Umbilical cord (tissue), 2 donors: ENCODE measurements at places on chromosomes 11 and 22. TPM values are rescaled to one million over a fixed set of nuclear protein-coding genes. Genes with fewer than 3 reads are reported as not detected.
A peak's percentile ranks its signal among the peaks of the same experiment; 100 is the strongest.

SERHL2 gene
- total RNA-seq: not detected

HTR3A gene
- not detected for total RNA-seq

DNA sequence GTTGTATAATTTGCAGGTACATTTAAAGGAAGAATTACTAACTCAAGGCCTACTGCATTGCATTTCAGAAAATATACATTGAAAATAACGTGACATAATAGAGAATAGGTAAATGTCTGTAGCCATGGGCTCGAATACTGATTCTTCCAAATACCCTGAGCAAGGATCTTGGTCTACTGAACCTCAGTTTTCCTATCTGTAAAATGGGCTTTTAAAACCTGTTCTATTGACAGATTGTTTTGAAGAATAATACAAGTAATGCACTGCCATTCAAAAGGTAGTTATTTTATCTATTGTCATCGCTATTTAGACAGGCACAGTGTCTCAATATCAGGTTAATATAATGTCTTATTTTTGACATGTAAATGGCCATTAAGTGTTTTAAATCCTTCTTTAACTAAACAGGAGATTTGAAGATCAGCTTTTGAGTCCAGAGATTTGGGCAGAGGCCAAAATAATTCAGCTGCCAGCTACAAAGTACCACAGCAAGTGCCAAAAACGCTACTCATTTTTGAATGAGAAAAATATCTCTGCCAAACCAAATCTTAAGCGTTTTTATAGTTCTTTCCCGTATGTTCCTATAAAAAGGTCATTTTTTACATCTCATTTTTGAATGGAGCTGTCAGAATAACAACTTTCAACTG lies 56.7 kb downstream of the CTSC start:
- peak; percentile 78 for DNase-seq

EIF4ENIF1 gene
- total RNA-seq: 6.5 TPM

BAIAP2L2 gene
- not detected for total RNA-seq

HTR3B gene
- not detected for total RNA-seq

DNA sequence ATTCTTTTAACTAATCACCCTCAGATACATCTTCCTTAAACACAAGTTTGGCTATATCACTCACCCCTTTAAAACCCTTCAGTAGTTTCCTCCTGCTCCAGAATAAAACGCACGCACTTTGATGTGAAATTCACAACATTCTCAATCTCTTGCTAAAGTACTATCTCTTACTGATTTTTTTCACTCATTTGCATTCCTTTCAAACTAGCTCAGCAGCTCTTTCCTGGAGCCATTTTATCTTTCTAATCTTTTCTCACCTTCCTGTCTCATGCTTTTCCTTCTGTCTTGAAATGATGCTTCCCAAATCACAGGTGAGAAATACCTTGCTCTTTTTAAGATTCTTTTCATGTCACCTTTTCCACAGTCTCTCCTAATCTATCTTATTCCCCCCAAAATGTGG lies 1074.4 kb downstream of the DLG2 start:
- DNase-seq: no peak

GRCh38 chr11:4194889-4195288 lies 100.3 kb downstream of the RRM1 start:
- no peak for DNase-seq

GRCh38 chr22:31943206-31943977 lies 943 bp upstream of the YWHAH start:
- no peak for DNase-seq

- DNase-seq: no peak
These were observed 620.7 kb upstream of the ANO5 start for GRCh38 chr11:21572210-21572609.

GRCh38 chr11:24108609-24109008 lies 388.2 kb upstream of the LUZP2 start:
- DNase-seq: no peak

- no peak for DNase-seq
These were observed 106.9 kb downstream of the ZBTB16 start for GRCh38 chr11:114166362-114166761.

BBOX1 gene
- 1.2 TPM for total RNA-seq

GRCh38 chr11:92766698-92767097 lies 202.8 kb upstream of the MTNR1B start:
- DNase-seq: no peak

DNA sequence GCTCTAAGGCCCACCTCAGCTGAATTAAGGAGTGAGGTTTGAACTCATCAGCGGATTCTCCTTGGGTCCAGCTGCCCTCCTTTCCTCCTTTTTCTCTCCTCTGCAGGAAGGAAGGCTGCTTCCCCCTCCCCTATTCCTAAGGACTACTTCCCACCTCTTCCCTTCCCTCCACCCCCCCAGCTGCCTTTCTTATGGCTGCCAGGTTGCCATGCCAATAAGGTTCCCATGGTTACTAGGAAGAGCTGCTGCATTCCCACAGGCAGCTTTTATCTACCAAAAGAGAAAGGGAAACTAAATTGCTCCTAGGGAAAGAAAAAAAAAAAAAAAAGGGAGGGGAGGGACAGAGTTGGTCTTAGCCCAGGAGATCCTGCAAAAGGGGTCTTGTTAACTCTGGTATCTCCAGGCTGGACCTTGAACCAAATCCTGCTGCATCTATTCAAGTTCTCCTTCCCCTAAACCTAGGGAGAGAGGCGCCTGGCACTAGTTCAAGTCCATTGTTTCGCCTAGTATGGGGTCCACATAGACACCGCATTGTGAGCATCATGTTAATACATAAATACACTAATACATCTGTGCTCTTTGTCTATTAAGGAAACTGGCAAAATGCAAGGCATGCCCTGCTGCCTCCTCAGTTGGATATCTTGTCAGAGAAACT lies 21.2 kb upstream of the FEZ1 start:
- peak; percentile 90 for DNase-seq

- no peak for DNase-seq
These were observed 27.9 kb upstream of the RBMXL2 start for GRCh38 chr11:7060868-7061267.

DNA sequence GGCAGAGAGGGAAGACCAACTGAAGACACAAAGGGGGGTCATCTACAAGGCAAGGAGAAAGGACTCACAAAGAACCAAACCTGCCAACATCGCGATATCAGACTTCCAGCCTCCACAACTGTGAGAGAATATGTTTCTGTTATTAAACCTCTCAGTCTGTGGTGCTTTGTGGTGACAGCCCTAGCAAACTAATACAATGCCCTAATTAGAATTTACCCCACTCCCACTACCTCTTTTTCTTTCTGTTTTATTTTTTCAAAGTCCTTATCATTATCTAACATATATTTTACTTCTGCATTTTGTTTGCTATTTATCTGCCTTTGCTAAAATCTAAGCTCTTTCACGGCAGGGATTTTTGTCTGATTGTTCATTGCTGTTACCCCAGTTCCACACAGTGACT lies 2.5 kb upstream of the OR52D1 start:
- no peak for DNase-seq

GRCh38 chr11:40294349-40294735 lies 1165.1 kb downstream of the LRRC4C start:
- DNase-seq: no peak

DNA sequence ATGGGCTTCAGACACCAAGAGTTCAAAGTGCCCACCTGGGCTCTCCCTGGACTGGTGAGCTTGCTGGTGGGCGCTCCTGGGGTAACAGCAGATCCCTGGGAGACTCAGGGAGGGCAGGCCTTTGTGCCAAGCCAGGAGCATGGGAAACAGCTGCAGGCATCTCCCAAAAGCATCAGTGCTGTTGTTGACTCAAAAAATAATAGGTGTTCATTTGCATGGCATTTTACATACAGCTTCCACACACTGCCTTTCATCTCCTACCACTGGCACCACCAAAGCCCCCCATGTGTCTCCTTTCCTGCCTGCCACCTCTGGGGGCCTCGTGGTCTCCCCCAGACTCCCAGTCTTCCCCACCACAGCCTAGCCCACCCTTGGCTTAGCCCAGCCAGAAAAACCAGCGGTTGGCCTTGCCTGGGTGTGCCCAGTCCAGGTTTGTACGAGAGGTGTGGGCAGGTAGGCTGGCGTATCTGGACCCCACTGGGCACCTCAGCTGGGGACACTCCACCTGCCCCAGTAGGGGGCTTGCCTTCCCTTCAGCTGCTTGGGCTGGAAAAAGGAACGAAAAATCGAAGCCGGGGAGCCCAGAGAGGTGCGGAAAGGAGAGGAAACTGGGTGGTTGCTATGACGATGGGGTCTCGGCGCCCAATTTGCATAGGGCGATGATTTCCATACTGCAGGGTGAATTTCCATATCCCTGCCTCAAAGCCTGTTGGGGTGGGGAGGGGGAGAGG lies 15.0 kb downstream of the POU2F3 start:
- DNase-seq: no peak

SYTL2 gene
- 286 TPM for total RNA-seq

GRCh38 chr11:76778874-76779273 lies 4.3 kb upstream of the TSKU start:
- DNase-seq: no peak

- no peak for DNase-seq
These were observed 863 bp downstream of the HDAC10 start for GRCh38 chr22:50250249-50250554.

POLDIP3 gene
- total RNA-seq: 15.4 TPM

DNA sequence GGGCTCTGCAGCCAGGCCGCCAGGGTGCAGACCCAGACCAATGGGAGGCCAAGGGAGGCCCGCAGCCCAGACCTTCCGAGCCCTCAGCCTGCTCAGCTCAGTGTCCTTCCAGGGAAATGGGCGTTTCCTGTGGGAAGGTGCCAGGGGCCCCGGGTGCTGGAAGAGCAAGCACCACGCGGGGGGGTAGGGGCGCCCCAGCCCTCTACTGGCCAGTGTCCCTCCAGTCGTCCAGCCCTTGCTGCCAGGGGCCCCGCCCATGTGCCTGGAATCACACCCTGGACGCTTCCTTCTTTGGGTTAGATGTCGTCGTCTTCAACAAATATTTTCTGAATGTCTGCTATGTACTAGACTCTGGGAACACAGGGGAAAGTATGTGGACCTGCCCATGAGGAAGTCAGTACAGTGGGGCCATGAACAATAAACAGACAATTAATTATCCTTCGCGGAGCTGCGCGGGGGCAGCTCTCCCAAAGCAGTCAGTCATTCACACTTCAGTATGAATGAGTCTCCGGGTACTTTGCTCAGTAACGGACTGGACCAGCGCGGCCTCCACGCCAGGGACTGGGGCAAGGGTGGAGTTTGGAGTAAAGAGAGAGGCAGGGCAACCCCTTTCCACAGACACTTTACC lies 60.2 kb downstream of the CDKN1C start:
- peak; percentile 78 for DNase-seq

GRCh38 chr22:48840112-48840949 lies 987.3 kb downstream of the BRD1 start:
- no peak for DNase-seq

DNA sequence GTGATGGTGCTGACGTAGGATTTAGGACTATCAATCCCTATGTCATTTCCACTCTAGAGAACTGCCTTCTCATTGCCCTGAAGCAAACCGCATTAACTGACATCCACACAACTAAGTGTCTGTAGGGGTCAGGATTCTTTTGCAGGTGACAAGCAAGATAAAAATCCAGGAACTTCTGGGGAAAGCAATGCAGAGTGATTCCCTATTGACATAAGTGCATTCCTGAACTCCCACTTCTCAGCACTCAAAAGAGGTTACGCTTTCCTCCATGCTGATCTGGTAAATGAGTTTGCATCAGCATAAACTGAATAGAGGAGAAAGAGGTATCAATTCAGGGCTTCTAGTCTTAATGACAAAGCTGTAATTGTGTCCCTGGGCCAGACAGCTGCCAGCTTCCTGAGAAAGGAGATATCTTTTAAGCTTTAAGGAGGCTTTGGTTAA lies 224.6 kb upstream of the ISX start:
- DNase-seq: peak; percentile 15

- DNase-seq: peak; percentile 56
These were observed 54.2 kb downstream of the TEAD1 start for GRCh38 chr11:12728417-12728816.

- DNase-seq: no peak
These were observed 600 bp upstream of the RAB6A start for GRCh38 chr11:73761403-73761945.

DNA sequence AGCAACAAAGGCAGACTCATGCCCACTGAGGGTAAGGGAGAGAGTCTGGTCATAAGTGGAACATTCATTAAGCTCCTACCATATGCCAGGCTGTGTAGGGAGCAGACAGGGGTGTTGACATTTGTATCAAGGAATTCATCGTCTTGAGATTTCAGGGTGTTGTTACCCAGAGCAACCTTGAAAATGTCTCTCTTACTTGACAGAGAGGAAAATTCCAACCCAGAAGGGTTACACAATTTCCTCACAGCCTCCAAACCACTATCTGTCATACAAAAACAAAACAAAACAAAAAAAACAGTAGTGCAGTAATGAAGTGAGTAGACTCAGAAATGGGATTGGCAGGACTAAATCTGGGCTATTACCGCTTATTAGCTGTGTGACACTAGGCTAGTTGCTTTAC lies 113.2 kb downstream of the MIAT start:
- DNase-seq: no peak

DNA sequence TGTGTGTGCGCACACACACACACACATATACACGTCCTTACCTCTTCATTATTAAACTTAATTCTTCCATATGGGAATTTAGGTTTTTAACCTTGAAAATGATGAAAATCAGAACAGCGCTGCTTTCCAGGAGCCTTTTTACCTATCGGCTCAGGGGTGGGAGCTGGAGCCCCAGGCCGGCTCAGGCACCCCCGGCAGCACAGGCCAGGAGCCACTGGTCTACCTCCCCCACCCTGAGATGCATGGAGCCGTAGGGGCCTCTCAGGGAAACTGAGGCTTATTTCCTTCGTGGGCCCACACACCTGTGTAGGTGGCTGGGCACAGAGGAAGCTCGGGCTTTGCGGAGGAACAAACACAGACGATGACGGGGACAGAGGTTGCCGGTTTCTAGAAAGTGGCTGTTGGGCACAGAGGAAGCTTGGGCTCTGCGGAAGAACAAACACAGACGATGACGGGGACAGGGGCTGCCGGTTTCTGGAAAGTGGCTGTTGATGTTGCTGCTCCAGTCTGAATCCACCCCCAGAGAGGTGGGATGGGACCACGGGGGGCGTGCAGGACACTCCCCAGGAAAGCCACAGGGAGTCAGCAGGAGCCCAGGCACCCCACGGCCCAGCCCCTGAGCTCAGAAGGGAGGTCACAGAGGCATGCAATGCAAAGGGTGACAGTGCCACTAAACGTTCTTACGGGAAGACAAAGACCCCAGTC lies 149.4 kb downstream of the BRD1 start:
- no peak for DNase-seq

NTM gene
- 8.9 TPM for total RNA-seq
